SIG-M5 (cell line): ENCODE measurements at places on chromosomes 1 and 21.

- DNase-seq, result no peak
These were observed 9.0 kb downstream of the KIAA0040 start for GRCh38 chr1:175183586-175183985.

DNA sequence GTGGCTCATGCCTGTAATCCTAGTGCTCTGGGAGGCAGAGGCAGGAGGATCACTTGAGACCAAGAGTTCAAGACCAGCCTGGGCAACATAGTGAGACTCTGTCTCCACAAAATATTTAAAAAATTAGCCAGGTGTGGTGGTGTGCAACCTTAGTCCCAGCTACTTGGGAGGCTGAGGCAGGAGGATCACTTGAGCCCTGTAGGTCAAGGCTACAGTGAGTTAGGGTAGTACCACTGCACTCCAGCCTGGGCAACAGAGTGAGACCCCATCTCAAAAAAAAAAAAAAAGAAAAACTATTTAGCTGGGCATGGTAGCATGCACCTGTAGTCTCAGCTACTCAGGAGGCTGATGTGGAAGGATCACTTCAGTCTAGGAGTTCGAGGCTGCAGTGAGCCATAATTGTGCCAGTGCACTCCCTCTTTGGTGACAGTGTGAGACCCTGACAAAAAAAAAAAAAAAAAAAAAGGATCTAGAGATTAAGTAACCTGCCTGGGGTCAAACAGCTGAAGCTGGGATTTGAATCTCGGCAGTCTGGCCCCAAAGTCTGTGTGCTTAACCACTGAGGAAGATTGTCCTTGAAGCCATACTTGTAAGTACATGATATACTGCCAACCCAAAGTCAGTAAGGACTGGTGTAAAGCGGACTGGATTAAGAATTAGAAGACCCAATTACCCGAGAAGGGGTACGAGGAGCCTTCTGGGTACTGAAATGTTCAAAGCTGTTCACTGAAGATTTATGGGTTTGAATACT, 31.8 kb downstream of the LRRN2 start:
- DNase-seq, result no peak

- DNase-seq, result no peak
These were observed 117.7 kb downstream of the TPTE start for GRCh38 chr21:10639123-10639522.

DNA sequence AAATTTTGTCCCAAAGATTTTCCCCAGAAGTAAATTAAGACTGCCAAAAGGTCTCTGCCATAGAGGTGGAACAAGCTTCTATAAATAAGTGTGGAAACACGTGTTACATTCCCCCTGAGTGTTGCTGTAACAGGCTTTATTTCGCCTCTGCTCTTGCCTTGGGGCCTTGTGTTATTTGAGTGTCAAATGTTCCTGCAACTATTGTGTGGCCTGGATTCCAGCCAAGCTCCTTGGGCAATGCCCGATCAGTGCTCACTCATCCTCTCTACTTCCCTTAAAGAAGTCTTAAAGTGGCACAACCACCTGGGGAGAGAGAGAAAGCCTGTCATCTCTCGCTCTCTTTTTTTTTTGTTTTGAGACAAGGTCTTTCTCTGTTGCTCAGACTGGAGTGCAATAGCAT, 156.7 kb downstream of the NR5A2 start:
- DNase-seq, result peak; percentile 72

DNA sequence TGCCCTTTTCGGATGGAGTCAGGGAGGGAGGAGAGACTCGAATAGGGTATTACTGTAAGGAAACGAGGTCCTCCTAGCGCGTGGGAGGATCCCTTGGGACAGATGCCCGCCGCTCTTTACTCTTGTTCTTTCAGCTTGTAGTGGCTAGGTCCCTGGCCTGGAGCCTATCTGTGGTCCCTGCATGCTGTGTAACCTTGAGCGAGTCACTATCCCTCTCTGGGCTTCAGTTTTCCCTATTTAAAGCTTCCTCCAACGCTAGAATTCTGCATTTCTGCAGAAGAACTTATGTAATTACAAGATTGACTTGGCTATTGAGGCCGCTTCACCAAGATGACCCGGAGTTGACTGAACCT, 744 bp downstream of the MIER1 start:
- DNase-seq, result no peak

- no peak for DNase-seq
These were observed 857.4 kb downstream of the USP25 start for GRCh38 chr21:16587141-16587581.

DNA sequence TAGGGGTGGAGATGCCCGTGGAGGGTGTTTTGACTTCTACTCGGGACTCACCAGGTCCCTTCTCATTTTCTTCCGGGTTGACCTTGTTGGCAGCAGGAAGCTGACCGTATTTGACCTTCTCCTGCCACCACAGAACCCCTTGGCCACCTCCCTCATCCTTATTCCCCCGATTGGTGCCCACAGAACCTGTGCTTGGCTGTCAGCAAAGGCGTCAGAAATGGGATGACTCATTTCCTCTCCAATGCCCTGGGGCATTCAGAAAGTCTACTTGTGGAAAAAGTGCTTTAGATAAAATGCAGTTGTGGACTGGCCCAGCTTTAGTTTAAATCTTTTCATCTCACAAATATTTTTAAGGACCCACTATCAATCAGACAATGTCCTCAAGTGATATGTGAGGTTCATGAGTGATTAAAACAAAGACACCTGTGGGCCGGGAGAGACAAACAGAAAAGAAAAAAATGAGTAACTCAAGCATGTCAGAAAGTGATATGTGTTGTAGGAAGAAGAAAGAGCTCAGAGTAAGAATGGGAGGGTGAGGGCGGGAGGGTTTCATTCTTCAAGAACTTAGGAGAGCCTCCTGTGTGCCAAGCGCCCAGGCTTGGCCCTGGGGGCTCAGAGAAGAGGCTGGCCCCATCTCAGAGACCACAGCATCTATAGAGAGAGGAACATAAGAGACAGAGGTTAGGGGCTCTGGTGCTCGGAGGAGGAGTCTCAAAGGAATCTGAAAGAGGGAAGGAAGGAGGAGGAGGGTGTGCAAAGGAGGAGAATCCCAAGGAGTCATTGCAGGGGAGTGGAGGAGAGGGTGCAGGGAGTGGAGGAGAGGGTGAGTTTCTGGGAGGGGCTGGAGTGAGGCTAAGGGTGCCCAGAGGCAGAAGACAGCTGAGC, 221.6 kb upstream of the VAMP3 start:
- DNase-seq, result no peak

GRCh38 chr1:156065212-156065611, 4.3 kb downstream of the RAB25 start:
- DNase-seq, result no peak

DNA sequence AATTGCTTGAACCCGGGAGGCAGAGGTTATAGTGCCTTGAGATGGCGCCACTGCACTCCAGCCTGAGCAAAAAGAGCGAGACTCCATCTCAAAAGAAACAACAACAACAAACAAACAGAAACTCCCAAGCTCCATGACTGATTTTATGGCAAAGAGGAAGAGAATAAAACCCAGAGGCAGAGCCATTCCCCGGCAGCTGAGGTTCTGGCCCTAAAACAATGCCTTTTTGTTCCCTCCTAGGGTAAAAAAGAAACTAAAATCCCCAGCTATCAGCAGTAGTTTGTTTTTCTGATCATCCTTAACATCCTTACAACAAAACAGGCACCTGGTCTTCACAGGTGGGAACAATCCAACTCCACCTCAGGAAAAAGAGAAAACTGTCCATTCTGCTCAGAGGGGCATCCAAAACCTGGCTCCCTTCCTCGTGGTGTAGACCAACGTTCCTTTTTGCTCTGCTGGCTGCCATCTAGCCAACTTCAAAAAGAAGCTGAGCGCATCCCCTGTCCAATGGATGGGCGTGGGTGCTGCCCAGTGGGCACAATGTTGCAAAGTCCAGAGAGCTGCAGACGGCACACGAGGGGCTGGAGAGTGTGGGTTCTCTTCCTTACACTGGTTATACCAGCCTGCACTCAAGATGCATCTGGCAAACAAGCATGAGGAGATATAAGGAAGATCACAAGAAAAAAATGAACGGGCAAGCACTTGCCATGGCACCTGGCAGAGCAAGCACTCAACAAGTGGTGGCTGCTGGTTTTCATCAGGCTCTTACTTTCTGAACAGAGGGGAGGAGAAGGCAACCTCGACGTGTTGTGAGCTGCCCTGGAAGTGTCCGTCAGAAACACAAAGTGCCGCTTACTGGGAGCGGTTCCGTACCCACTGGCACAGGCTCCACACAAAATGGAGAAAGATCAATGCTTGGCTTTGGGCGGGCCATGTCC, 54.7 kb downstream of the SLC66A1 start:
- DNase-seq, result no peak
